ENCODE measurements at places on chromosomes 1 and 21.
A peak's percentile ranks its signal among the peaks of the same experiment; 100 is the strongest.

- H3K4me3 ChIP-seq: peak overlapping the region; percentile 56
- no peak for DNase-seq
- peaks cover 11% of the 10 kb centered on the region for H3K4me1 ChIP-seq
- no peaks in the 10 kb centered on the region for H3K27me3 ChIP-seq
- H3K36me3 ChIP-seq: no peaks in the 10 kb centered on the region
Measured at GRCh38 chr1:66333466-66334199, 200.3 kb upstream of the SGIP1 start.

- DNase-seq: peak; percentile 66
- no peaks in the 10 kb centered on the region for H3K36me3 ChIP-seq
- H3K4me1 ChIP-seq: no peaks in the 10 kb centered on the region
- H3K27ac ChIP-seq: no peak overlapping the region
- H3K4me3 ChIP-seq: no peak overlapping the region
Measured at GRCh38 chr1:116763787-116764465, 9.7 kb downstream of the CD2 start.

DNA sequence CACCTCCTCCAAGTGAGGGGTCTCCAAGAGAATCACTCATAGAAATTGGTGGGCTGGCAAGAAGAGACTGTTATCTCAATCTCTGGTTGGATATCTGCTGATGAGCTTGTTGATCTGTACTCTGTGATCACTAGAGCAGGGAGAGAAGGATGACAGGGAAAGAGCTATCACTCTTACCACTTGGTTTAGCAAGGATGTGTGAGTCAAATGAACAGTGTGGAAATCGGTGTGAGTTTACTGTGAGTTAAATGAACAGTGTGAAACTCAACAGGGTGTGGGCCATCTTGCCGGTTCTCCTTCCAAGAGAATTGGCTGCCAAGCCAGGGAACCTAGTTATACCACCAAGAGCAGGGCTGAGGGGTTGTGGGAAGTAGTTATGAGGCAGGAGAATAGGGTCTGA lies 33.3 kb upstream of the CD1D start:
- no peak for DNase-seq
- H3K27me3 ChIP-seq: no peaks in the 10 kb centered on the region
- no peaks in the 10 kb centered on the region for H3K36me3 ChIP-seq
- no peak overlapping the region for H3K4me3 ChIP-seq

DNA sequence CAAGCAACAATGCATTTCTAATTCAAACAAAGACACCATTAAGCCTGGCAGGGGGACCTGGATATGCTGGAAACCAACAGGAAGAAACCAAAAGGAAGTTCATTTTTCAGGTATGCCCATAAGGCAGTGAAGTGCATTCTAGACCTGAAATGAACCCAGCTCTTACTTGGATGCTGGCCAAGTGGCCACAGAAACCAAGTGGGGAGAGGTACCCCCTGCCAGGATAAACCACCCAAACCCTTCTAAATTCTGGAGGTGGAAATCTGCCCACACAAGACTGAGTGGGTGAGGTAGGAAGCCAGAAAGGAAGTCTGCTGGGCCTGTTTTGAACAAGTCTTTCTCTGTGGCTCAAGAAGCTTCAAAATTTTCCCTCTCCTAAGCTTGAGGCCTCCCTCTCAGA lies 2.6 kb downstream of the CD5L start:
- H3K27me3 ChIP-seq: no peaks in the 10 kb centered on the region
- no peaks in the 10 kb centered on the region for H3K36me3 ChIP-seq
- no peak overlapping the region for H3K4me3 ChIP-seq
- no peaks in the 10 kb centered on the region for H3K4me1 ChIP-seq
- DNase-seq: no peak
- H3K27ac ChIP-seq: no peak overlapping the region

DNA sequence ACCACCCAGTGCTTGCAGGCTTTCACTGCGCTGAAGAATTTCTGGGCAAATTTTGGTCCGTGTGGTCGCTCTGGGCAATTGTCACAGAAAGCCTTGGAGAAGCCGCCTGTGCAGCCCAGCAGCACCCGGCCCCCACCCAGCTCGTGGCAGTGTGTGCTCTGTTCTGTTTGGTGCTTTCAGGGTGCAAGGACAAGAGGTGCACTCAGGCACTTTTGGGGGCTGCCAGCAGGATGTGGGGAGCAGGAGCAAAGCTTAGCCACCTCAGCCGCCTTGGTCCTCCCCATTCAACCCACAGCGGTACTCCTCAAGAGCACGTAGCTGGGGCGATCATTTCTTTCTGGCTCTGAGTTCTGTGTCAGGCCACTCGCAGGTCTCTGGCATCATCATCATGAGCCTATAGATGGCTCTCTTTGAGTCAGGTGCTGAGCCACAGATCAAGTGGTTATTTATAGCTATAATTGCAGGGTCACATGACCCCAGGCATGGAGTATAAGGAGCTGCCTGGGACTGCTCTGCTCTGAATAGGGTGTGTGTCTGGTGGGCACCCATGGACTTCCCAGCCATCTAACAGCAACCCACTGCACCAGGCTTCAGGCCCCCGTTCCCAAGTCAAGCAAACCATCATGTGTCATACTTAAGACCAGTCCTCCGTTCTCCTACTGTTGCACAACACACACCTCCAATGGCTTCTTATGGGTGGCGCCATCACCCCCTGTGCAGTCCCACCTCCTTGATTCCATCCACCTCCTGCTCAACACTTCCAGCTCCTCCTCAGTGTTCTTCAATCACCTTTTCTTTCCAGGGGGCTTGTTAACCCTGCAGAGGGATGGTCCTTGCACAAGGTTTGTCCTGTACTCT lies 18.1 kb upstream of the TENT5C start:
- no peak for DNase-seq
- H3K27me3 ChIP-seq: no peaks in the 10 kb centered on the region
- H3K27ac ChIP-seq: no peak overlapping the region
- no peaks in the 10 kb centered on the region for H3K36me3 ChIP-seq
- no peak overlapping the region for H3K4me3 ChIP-seq

DNA sequence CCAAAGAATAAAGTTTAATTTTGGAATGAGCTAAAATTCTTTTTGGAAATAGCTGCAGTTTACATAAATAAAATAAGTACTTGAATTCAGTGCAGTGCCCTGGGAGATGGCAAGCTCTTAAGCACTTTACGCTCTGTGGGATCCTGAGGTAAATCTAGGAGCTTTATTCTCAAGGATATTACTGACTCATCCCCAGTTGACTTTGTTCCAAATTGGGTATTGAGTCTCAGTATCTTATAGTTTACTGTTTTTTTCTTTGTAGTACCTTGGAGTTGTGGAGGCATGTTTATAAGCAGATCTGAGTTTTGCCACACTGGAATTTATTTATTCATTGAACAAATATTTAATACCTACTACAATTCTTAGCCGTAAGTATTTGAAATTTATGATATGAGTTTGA lies 27.4 kb upstream of the HRNR start:
- H3K27ac ChIP-seq: no peak overlapping the region
- no peaks in the 10 kb centered on the region for H3K27me3 ChIP-seq
- no peak overlapping the region for H3K4me3 ChIP-seq

DNA sequence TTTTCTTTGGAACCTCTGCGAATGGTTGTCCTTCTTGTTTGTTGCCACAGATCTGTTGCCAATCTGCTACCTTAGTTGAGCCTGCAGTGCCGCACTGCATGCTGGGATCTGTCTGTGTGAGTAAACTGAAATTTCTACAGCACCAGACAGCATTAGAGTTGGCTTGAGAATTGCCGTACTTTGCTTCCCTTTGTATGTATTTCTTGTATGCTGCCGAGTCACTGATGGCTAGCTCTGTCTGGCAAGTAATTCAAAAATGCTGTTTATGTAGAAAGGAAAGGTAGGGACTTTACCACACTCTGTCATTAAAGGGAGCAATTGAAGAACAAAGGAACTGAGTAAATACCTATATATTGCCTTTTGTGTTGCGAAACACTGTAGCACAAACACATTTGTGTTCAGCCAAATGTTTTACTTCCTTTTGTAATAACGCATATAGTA lies 857.4 kb downstream of the USP25 start:
- H3K36me3 ChIP-seq: no peaks in the 10 kb centered on the region
- H3K27me3 ChIP-seq: no peaks in the 10 kb centered on the region
- peaks cover 3% of the 10 kb centered on the region for H3K4me1 ChIP-seq
- H3K27ac ChIP-seq: no peak overlapping the region
- H3K4me3 ChIP-seq: no peak overlapping the region

DNA sequence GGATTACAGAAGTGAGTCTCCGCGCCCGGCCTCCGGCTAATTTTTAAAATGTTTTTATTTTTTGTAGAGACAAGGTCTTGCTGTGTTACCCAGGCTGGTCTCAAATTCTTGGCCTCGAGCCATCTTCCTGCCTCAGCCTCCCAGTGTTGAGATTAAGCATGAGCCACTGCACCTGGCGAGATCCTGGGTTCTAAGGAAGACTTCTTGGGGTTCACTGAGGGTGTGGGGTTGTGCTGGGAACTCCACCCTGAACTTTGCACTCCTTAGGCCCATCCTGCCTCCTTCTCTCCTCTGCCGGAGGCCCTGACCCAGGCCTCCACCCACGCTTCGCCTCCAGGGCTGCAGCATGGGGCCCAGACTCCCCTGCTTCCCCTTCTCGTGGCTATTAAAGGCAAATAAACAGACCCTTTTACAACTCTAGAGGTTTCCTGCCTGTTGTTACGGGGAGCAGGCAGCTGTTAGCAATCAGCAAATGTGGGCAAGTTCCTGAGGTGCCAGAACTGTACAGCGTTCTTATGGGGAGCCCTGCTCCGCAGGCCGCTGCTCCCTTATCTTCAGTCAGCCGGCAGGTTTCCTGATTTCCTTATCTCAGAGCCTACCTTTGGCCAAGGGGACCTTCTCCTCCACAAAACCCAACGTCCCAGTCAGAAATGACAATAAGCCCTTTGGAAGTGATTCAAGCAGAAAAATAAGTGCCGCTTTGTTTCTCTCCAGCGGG lies 41.0 kb upstream of the LIN9 start:
- H3K36me3 ChIP-seq: no peaks in the 10 kb centered on the region
- H3K27me3 ChIP-seq: no peaks in the 10 kb centered on the region
- H3K4me1 ChIP-seq: no peaks in the 10 kb centered on the region
- H3K27ac ChIP-seq: no peak overlapping the region
- H3K4me3 ChIP-seq: no peak overlapping the region
- DNase-seq: no peak

- H3K4me1 ChIP-seq: no peaks in the 10 kb centered on the region
- no peaks in the 10 kb centered on the region for H3K27me3 ChIP-seq
- no peaks in the 10 kb centered on the region for H3K36me3 ChIP-seq
- no peak overlapping the region for H3K27ac ChIP-seq
- no peak for DNase-seq
- H3K4me3 ChIP-seq: no peak overlapping the region
Measured at GRCh38 chr1:2422523-2422922, 10.2 kb upstream of the PEX10 start.

- no peaks in the 10 kb centered on the region for H3K36me3 ChIP-seq
- no peak for DNase-seq
- H3K4me3 ChIP-seq: no peak overlapping the region
- no peaks in the 10 kb centered on the region for H3K27me3 ChIP-seq
Measured at GRCh38 chr1:1554926-1555915, 14.8 kb upstream of the TMEM240 start.

- peaks cover 4% of the 10 kb centered on the region for H3K4me1 ChIP-seq
- no peak overlapping the region for H3K27ac ChIP-seq
- H3K27me3 ChIP-seq: no peaks in the 10 kb centered on the region
- H3K4me3 ChIP-seq: no peak overlapping the region
Measured at GRCh38 chr1:182330303-182330702, 61.3 kb downstream of the GLUL start.

GRCh38 chr1:50700621-50701020 lies 259.4 kb downstream of the FAF1 start:
- no peak overlapping the region for H3K27ac ChIP-seq
- H3K4me3 ChIP-seq: no peak overlapping the region
- no peak for DNase-seq
- H3K36me3 ChIP-seq: no peaks in the 10 kb centered on the region
- peaks cover 34% of the 10 kb centered on the region for H3K4me1 ChIP-seq
- H3K27me3 ChIP-seq: no peaks in the 10 kb centered on the region

GRCh38 chr21:44836666-44837471 lies 19.0 kb upstream of the SUMO3 start:
- no peak for DNase-seq
- no peaks in the 10 kb centered on the region for H3K27me3 ChIP-seq
- no peak overlapping the region for H3K27ac ChIP-seq

GRCh38 chr1:230050973-230051735 lies 15.9 kb upstream of the GALNT2 start:
- H3K4me1 ChIP-seq: peaks cover 8% of the 10 kb centered on the region
- no peak overlapping the region for H3K27ac ChIP-seq
- no peaks in the 10 kb centered on the region for H3K27me3 ChIP-seq
- no peak overlapping the region for H3K4me3 ChIP-seq
- no peak for DNase-seq

DNA sequence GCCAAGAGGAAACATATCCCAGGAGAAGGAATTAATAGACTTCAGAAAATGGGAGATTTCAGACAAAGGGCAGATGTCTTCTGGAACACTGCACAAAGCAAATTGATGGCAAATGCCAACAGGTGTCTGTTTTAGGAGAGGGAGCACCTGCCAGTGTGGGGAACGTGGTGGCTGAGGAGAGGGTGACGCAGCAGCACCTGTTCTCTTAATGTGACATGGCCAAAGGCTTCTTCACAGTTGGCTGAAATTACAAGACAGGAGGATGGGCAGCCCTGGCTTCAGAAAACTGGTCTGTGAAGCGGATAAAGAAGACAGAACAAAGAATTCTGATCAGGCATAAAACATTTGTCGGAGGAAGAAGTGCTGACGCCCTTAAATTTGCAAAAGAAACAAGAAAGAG lies 178.7 kb upstream of the RUNX1 start:
- no peaks in the 10 kb centered on the region for H3K4me1 ChIP-seq
- H3K27ac ChIP-seq: no peak overlapping the region
- no peaks in the 10 kb centered on the region for H3K27me3 ChIP-seq
- DNase-seq: no peak
- H3K36me3 ChIP-seq: no peaks in the 10 kb centered on the region
- H3K4me3 ChIP-seq: no peak overlapping the region

DNA sequence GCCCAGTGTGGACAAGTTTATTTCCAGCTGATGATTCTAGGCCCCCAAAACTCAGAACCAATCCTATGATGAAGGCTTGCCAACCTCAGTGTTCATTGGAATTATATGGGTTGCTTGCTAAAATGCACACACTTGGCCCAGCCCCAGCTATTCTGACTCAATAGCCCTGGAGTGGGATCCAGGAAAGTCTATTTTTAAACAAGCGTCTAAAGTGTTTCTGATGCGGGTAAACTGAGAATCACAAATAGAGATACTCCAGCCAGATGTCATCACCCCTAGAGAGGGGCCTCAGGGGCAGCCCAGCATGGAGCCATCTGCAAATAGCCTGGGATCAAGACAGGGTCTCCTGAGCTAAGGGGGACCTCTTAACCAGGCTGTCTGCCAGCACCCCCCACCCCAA lies 46.0 kb downstream of the PKP1 start:
- H3K36me3 ChIP-seq: no peaks in the 10 kb centered on the region
- DNase-seq: no peak
- H3K4me3 ChIP-seq: no peak overlapping the region
- H3K4me1 ChIP-seq: no peaks in the 10 kb centered on the region

DNA sequence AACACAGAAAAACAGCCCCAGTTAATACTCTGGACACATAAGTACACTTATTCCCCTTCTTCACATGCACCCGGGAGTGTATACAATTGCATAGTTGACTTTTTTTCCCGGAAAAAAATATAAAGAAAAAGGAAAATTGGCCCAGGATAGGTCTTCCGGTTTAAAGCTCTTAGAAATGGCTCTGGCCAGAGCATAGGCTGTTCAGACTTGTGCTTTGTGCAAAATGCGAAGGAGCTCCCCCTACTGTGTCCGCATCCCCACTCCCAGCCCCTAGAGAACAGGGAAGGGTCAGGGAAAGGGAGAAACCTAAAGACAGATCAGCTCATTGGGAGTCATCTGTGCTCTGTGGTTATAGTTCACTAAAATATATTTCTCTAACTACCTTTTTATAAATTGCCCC lies 5.5 kb upstream of the MTMR11 start:
- H3K27me3 ChIP-seq: no peaks in the 10 kb centered on the region
- DNase-seq: no peak
- H3K36me3 ChIP-seq: peaks cover 10% of the 10 kb centered on the region
- peaks cover 9% of the 10 kb centered on the region for H3K4me1 ChIP-seq
- H3K27ac ChIP-seq: no peak overlapping the region
